ENCODE measurements at places on chromosomes 1 and 21.

- DNase-seq: no peak
These were observed 241.2 kb downstream of the ASTN1 start for GRCh38 chr1:176923283-176923682.

- DNase-seq: no peak
These were observed at the start of gene PLA2G4A for GRCh38 chr1:186828611-186829454. Gene PLA2G4A (plus strand): TSS chr1:186828949. CDS start chr1:186854355, 25,406 bp downstream.

- no peak for DNase-seq
These were observed 559 bp downstream of the BACH1 start for GRCh38 chr21:29299046-29299915.

- no peak for DNase-seq
These were observed 3.0 kb downstream of the TTC39A start for GRCh38 chr1:51327386-51327785.

DNA sequence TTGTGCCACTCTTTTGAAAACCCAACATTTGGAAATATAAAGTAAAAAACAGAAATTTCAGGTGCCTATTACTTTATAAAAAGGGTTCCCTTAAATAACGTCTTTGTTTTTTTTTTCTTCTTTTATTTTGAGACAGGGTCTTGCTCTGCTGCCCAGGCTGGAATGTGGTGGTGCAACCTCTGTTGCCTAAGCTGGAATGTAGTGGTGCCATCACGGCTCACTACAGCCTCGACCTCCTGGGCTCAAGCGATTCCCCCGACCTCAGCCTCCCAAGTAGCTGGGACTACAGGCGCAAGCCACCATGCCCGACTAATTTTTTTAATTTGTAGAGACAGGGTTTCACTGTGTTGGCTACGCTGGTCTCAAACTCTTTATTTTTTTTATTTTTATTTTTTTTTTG lies 110.2 kb upstream of the HNRNPU start:
- DNase-seq: no peak

GRCh38 chr1:218365226-218365999 lies 20.3 kb downstream of the TGFB2 start:
- no peak for DNase-seq

- no peak for DNase-seq
These were observed 282.9 kb downstream of the PBX1 start for GRCh38 chr1:164841702-164842465.

DNA sequence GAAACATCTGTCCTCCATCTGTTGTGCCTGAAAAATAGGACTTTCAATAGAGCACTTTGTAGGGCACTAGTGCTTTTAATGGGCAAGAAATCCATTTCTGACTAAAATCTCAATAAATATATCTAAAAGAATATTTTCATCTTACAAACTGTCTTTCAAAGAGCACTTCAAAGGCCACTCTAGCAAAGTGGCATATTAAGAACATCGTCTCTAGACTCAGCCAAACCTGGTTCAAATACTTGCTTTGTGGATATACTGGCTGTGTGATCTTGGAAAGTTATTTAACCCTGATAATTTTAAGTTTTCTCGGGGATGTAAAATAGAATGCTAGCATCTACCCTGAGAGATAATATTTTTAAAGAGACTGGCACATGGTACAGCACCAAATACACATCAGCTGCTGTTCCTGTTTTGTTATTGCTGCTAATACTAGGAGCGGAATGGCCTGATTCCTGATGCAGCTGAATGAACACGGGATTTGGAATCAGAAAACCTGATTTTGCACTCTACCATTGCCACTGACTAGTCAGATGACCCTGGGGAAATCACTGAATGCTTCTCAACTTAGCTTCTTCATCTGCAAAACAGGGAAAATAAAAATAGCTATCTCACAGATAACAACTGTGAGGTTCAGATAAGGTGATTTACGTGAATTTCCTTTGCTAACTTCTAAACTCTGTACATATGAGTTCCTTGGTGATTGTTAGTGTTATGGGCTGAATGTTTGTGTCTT lies 25.2 kb upstream of the LRRC8C start:
- DNase-seq: no peak

GRCh38 chr1:68811806-68812205 lies 314.9 kb upstream of the DEPDC1 start:
- no peak for DNase-seq

- DNase-seq: no peak
These were observed 93.3 kb upstream of the POU3F1 start for GRCh38 chr1:38139738-38140487.

Data from GM19239 (cell line).